ENCODE measurements at places on chromosomes 5 and 9.

DNA sequence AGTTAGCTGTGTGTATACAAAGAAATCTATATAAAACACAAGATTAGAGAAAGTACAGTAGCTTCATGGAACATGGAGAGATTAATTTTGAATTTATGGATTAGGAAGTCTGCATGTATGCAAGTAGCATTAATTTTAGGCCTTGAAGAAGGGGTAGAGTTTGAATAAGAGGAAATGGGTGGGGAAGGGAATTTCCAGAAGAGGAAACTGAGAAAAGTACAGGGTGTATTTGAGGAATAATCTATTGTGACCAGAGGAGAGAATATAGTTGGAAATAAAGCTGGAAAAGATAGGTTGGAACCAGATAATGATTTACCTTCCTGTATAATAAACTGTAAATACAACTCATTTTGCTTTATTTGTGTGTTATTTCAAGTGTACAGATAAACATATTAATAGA, 53.6 kb downstream of the CWC27 start:
- no peak for DNase-seq

DNA sequence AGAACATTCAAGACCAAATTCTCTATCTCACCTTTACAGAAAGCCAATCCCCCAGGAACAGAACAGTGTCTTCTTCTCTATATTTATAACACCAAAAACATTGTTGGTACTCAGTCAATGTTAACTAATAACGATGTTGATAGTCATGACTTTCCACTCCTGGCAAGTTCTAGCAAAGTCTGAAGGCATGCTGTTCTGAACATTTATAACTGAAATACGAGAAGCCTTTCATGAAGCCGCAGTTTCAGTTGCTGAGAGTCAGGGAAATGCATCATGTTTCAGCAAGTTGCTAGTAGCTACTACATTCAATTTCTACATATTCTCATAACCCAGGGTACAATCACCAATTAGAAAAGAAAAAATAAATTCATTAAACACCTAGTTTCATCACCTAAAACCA, 301.4 kb downstream of the PDE4D start:
- no peak for DNase-seq

DNA sequence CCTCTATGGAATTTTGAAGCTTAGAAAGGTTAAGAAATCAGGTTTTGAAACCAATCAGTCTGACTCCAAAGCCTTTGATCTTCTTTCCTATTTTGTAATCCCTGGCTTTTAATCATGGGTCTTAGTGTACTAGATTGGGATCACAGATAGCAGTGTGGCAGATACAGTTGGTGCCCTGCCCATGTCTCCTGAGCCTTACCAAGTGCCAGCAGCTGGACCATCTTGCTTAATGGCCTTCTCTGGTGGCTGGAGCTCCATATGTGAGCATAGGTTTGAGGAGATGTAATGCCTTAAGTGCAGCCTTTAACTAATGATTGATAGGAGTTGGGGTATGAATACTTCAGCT, 16.7 kb upstream of the RIC1 start:
- no peak for DNase-seq

DNA sequence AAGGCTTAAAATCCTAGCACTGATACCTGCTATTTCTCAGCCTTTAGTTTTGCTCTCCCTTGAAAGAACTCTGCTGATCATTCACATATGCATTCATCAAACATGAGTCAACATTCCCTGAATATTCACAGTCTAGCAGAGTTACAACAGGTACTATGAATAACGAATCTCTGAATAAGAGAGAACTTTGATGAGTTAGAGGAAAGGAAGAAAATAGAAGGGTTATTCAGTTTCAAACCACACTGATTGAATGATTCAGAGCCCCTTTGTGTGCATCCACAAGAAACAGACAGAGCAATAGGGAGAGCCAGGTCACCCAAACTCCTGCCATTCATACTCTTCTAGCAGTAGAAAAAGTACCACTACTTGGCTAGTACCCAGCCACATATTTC, 36.0 kb downstream of the FOXD1 start:
- no peak for DNase-seq

GRCh38 chr9:134488331-134489280, 153.0 kb upstream of the COL5A1 start:
- DNase-seq, result no peak
